ENCODE measurements at places on chromosomes 16 and 17.

GRCh38 chr16:74862743-74863244, 88.2 kb upstream of the FA2H start:
- DNase-seq, result no peak

- no peak for DNase-seq
Observed at GRCh38 chr16:55470533-55471371, 8.2 kb upstream of the MMP2 start.

GRCh38 chr16:66273053-66273452, 93.4 kb upstream of the CDH5 start:
- DNase-seq, result no peak

- no peak for DNase-seq
Observed at GRCh38 chr17:37502009-37502936, 12.6 kb downstream of the DUSP14 start.
